ENCODE measurements at places on chromosomes 11 and 22.

GRCh38 chr11:64879244-64879900 is 951 bp upstream of the EHD1 start:
- no peak for DNase-seq

- no peak for DNase-seq
These were observed 19.3 kb downstream of the KRTAP5-5 start for GRCh38 chr11:1648653-1649420.

- peak; percentile 86 for DNase-seq
These were observed 673 bp downstream of the CDON start for GRCh38 chr11:126061707-126062678.

- DNase-seq = no peak
These were observed 4.8 kb downstream of the FGF3 start for GRCh38 chr11:69814411-69814810.

DNA sequence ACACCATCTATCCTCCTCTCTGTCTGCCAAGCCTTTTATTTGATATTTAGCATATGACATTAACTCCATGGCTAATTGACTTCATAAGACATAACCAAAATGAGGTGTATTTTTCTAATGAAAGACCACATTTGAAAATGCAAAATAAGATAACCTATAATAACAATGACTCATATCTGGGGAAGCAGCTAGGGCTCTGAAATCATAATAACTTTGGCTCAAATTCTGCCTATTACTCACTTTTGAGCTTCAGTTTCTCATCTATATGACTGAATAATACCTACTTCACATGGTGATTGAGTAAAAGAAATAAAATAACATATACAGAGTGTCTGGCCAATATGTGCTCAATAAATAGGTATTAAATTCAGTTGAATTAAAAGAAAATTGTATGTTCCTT is 1419.8 kb upstream of the TENM4 start:
- DNase-seq = no peak

DNA sequence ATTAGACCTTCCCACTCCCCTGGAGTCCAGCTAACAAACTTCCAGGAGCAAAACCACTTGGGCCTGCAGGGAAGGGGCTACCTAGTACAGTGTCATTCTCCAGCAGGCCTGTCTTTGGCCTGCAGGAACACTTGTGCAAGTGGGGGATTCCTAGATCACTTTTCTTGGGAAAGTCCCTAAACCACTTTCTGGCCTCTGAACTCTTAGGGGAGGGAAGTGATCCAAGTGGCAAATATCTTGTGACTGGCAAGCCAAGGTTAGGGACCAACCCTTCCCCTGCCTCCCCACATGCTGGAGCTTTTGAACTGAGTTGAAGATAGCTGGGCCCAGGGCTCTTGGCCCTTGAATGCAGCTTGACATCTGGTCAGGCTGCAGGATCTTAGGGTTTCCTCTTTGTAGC is 17.2 kb downstream of the PPFIBP2 start:
- no peak for DNase-seq

DNA sequence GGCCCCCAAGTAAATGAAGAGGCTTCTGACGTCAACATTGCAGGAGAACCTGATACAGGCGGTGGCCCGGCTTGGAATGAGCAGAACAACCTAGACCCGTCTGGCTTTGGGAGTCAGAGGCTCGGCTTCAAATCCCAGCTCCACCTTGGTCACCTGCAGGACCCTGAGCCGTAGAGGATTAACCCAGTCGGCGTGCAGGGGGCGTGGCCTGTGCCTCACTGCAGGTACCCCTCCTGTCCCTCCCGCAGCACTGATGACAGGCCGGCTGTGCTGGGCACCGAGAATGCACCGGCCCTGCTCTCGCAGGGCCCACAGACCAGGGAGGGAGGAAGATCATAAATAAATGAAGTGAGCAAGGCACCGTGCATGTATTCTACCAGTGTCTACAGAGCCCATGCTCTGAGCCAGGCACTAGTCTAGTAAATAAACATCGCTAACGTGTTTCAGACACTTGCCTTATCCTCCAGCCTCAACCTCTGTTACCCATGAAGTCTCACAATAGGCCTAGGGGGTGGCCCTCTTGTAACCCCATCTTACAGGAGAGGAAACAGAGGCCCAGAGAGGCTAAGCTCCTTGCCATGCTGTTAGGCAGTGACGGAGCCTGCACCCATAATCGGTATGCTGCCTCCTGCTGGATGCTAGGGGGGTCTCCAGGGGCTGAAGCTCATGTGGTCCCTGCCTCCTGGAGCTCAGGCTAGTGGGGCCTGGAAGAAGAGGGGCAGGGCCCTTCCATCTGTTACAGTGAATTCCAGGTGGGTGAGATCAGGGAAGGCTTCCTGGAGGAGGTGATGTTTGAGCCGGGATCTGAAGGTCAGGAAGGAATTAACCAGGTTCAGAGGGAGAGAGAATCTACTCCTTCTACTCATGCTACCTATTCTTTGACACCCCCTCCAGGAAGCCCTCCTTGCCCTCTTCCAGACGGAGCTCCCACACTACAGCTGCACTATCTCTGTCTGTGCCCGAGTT is 53.4 kb downstream of the RTL6 start:
- no peak for DNase-seq

- DNase-seq = peak; percentile 84
These were observed 6.3 kb downstream of the CEND1 start for GRCh38 chr11:783581-784015.
